ENCODE measurements at places on chromosomes 2 and 18.

- DNase-seq: no peak
Measured at GRCh38 chr18:55079481-55080355, 120.5 kb upstream of the CCDC68 start.

- DNase-seq: no peak
Measured at GRCh38 chr2:204483608-204484081, 61.6 kb upstream of the PARD3B start.

DNA sequence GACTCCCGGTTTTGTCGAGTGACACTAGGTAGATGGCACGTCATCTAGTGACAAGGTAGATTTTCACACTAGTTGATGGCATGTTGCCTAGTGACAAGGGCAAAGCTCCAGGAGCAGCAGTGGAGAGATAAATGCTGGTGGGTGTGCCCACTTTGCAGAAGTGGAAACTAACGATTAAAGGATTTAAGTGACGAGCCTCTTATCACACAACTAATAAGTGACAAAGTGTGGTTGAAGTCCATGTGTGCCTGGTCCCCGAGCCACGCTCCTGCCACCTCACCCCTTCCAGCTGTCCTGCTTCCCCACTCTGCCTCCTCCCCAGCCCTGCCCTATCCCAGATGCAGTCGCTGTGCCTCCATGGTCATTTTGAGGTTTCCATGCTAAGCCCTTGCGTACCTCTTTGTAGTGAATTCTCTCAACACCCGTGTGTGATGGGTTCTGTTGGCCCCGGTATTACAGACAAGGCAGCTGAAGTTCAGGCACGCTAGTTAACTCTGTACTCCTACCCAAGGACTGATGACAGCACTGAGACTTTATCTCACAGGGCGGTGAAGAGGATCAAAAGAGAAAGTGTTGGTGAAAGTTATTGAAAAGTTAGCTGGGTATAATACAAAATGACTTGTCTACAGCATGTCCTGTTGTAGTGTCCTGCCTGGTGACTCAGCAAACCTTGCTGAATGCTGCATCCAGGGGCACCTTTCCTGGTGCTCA lies 113.4 kb upstream of the GLI2 start:
- DNase-seq: no peak

GRCh38 chr2:74983631-74984392 lies 25.4 kb downstream of the POLE4 start:
- no peak for DNase-seq

DNA sequence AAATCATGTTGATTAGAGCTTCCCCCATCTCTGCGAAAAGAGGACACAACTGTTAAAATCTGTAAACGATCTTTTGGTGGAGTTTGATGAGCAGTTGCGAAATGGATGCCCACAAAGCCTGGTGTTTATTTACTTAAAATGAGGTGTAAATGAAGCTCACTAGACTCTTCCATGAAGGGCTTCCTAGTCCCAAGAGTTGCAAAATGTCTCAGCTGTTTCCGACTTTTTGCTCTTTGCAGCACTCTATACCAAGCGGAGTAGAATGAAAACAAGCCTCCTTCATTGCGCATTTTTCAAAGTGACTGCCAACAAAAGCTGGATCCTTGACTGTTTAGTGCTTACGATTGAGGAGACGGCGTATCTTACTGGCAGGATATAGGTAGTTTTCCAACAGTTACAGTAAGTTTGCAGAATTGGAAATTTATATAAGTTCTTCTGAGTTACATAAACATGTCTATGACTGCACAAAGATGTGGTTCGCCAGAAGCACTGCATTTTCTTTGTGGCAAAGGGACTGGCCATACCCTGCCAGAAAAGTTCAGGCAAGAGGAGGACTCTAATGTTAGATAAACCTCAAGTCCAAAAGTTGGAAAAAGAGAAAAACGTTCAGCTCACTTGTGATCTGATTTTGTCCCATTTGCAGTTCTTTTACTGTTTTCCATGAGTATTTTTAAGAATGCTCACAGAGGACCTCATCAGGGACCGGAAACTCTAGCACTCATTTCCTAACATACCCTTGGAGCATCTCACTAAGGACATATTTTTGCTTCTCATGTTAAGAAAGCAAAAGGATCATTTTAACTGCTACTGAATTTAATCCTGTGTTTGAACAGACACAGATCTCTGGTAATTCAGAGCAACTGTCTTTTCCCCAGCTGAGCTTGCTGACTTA lies 42.7 kb downstream of the COLEC12 start:
- no peak for DNase-seq

DNA sequence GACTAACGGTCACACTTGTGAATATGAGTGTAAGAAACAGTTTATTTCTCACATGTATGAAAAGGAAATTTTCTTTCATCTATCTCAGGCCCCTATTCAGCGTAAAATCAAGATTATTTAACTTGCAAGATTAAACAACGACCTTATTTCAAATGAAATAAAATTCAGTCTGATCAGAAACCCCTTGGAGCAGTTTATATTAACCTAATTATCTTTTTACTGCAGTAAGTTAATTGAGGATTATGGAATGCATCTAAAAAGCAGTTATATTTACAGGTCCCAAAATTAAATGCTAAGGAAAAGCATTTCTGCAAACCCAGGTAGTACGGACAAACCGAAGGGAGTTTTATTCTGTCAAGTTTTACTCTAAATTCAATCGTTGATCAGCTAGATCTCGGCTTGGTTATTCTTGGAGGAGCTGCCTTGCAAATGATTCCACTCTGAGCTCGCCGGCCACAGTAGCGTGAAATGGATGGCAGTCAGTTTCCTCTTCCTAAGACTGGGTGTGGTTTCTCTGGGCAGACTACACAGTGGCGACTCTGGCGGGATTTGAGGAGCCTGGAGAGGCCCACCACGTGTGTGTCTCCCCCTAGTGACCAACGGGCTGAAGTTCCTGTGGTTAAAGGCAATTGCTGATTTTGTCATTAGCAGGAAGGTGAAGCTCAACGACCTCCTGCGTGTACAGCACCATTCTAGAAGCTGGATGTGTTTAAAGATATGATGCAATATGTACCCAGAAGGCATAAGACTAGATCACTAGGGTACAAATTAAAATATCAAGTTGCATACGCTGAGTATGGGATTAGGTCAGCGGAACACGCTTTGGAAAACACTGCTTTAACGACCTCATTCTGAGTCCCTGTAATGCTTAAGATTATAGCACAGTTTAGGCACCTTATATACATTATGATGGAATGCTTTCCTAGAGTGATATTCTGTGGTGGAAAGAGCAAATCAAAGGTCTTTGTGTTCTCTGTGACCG lies 36.4 kb downstream of the PRKRA start:
- DNase-seq: peak; percentile 85

DNA sequence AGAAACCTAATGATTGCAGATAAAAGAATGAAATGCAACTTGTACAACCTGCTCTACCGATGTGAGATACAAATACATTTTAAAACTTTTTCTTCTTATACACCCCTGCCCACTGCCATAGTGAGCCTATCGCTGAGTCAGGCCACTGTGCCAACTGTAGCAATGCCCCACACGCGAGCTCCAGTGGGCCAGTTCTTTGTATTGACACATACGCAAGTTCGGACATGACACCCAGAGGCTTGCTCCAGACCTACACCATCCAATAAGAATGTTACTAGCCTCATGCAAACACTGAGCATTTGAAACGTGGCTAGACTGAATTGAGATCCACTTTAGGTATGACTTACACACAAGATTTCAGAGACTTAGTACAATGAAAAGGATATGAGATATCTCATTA lies 340.1 kb downstream of the ARHGAP15 start:
- DNase-seq: no peak

DNA sequence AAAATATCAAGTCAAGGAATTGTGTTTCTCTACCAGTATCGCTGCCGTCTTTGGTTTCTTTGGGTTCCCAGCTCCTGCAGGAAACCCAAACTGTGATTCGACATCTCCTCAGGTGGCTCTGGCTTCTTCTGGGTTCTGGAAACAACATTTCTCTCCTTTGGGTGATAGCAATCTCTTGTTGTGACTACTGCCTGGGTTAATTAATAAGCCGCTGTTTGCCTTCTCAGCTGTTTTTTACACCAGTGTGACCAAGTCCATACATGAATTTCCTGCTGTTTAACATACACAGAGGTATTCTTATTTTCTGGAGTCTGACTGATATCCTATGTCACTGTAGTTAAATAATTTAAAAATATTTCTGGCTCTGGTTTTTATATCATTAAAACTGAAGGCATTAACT lies 112.5 kb upstream of the DCC start:
- DNase-seq: no peak

GRCh38 chr2:238892796-238893195 lies 44.9 kb downstream of the TWIST2 start:
- DNase-seq: no peak

- DNase-seq: no peak
Measured at GRCh38 chr2:189176516-189176915, 3.0 kb downstream of the COL5A2 start.

DNA sequence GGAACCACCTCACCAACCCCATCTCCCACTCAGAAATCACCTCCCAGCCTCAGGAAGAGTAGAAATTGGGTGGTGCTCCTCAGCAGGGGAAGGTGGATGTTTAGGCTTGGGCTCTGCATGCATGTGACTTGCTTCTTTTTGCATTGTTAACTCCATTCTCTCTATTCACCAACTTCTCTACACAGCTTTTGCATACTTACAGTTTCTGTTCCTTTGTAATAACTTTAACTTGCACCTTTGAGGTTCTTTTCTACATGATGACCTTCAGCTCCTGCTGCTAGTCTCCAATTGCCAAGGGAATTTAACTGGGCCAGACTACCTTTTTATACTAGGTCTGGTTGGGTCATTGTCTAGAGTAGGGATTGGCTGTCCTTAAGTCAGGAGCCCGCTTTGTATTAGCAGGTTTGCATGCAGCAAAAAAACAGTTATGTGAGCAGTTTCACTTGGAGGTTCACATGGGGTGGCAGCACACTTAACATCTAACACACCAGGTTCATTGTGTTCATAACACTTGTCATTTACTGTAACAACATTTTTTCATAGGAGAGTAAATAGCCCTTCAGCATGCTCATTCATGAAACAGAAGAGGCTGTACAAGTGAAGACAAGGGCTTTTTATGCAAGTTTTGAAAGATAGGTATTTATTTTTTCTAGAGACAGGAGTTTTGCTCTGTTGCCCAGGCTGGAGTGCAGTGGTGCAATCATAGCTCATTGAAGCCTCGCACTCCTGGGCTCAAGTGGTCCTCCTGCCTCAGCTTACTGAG lies 12.0 kb downstream of the MRPL35 start:
- no peak for DNase-seq

DNA sequence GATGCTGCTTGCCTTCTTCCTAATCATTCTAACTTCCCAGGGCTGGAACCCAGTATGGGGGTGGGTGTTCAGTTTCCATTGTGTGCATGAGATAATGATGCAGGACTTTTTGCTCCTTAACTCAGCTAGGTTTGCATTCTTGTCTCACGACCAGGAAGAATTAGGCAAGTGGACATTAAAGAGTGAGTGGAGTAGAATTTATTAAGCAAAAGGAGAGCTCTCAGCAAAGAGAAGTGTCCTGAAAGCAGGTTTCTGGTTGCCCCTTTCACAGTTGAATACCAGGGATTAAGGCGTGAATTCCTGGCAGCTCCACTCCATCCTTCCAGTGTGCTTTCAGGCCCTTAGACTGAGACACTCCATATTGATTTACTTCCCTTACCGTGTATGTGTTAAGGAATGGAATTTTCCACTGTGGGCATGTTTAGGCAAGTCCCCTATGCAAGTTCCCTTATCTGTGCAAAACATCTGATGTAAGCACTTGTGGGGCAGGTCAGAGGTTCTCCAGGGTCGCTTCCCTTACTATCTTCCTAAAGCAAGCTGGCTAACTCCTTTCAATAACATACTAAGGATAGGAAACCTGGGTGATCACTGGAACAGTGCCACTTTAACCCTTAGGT lies 126.5 kb downstream of the GPR39 start:
- DNase-seq: no peak

DNA sequence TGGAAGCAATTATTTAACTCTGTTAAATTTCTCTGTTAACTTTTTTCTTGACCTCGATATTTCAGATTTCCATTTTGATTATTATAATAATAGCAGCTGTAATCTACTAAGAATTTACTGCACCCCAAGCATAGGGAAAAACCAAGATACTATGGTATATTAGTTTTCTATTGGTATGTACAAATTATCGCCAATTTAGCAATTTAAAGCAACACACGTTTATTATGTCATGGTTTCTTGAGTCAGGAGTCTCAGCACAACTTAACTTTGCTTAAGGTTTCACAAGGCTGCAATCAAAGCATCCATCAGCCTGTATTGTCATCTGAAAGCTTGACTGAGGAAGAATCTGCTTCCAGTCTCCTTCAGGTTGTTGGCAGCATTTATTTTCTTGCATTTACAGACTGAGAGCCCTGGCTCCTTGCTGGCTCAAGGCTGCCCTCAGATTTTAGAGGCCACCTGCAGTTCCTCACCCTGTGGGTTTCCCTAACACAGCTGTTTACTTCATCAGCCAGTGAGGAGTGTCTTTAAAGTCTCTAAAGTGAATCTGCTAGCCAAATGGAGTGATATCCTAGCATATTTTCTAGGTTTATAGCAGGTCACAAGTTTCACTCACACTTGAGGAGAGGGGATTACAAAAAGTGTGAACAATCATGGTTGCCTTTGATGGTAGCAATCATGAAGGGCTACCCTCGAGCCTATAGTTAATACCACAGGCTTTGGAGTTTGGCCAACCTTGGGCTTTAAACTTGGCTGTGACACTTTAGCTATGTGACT lies 4.4 kb upstream of the VPS54 start:
- no peak for DNase-seq

- DNase-seq: no peak
Measured at GRCh38 chr2:19538411-19538963, 180.1 kb upstream of the OSR1 start.

GRCh38 chr2:190382851-190383250 lies 25.3 kb upstream of the MFSD6 start:
- no peak for DNase-seq

- no peak for DNase-seq
Measured at GRCh38 chr18:23626451-23627279, 36.0 kb downstream of the ANKRD29 start.

DNA sequence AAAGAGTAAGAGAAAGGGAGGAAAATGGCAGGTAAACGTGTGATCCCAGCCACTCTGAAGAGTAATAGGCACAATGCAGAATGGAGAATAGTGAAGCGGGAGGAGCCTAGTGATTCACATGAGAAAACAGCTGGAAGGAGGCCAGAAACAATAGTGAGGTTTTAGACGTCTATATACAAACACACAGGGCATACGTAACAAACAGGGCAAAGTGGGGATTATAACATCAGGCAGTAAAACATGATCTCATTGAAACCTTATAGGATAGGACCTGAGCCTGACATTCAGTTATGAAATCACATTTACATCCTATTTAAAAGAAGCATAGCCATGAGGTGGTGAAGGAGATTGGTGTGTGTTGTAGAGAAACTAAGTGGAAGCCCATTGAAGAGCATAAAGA lies 33.0 kb upstream of the GATA6 start:
- DNase-seq: no peak

- DNase-seq: no peak
Measured at GRCh38 chr2:24183366-24184069, 8.7 kb downstream of the FAM228A start.

DNA sequence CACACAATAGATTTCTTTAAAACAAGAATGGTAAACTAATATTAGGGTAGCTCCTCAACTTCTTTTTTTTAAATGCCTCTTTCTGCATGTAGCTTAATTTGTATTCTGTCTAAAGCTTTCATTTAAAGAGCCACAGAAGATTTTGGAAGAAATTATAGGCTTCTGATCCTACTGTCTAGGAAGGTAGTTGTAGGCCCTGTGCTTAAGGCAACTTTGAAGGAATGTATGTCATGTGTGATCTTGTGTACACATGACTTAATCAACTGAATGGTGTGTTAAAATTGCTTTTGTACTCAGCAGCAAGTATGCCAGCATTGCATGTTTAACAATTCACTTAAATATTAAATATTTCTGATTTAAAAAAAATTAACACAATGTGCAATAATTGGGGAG lies 51.5 kb upstream of the LYPD6 start:
- DNase-seq: no peak
